Mesothelial cell of epicardium (in vitro differentiated cells): ENCODE measurements at places on chromosomes 4 and X.

GRCh38 chrX:30965767-30966166, 76.7 kb upstream of the TAB3 start:
- DNase-seq = no peak

GRCh38 chr4:106454021-106454420, 85.4 kb upstream of the GIMD1 start:
- DNase-seq = no peak

DNA sequence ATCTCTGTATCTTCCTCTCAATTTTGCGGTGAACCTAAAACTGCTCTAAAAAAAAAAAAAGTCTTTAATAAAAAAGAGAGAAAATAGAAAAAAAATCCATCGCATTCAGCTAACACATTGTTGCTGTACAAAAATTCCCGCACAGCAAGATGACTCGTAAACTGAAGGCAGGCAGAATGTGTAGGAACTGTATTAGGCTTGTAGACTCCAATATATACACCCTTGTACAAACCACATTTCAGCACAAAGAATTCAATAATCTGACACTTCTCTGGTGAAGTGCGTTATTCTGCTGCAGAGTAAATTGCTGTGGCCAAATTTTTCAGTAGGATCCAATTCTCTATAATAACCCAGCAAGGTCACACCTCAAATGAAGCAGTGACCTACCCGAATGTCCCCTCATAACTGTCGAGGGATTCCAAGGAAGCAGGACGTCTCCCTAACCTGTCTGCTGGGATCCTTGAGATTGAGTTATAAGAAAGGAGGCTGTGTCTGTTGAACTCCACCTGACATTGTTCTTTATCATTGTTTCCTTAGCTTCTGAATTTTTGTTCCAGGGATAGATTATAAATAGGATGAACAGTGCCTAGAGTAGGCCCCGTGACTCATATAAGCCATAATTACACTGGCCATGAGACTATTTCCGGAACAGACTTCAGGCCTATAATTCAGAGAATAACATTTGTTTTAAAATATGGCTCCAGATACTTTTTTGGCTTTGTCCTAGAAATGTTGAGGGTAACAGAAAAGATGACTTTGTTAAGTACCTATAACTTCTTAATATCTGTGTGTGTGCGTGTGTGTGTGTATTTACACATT, 348.3 kb downstream of the PCDH7 start:
- DNase-seq = no peak

- DNase-seq = peak; percentile 52
These were observed at the start of gene ADRA2C for GRCh38 chr4:3766036-3766784. Gene ADRA2C (plus strand): TSS chr4:3766385. CDS start chr4:3766607, 222 bp downstream.

DNA sequence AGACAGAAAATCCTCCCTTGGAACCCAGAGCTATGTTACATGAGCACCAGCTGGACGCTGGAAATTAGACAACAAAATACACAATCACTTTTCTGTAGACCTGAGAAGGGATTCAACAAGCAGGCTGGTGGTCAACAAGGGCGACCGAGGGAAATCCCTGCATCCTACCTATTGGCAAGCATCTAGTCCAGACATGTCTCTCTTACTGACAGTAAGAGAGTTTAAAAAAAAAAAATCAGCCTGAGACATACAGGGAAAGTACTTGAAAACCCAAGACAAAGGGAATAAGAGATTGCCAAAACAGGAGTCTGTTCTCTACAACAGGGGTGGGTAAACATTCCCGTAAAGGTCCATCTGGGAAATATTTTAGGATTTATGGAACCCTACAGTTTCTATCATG, 108.0 kb downstream of the KDR start:
- DNase-seq = no peak
